Panc1 (cell line): ENCODE measurements at places on chromosomes 6 and 20. TPM values are rescaled to one million over a fixed set of nuclear protein-coding genes. Genes with fewer than 3 reads are reported as not detected.

ACSS1 gene
- total RNA-seq, result 32.2 TPM

MYB gene
- total RNA-seq, result 1.3 TPM

SPTLC3 gene
- total RNA-seq, result 0.03 TPM

TMEM244 gene
- total RNA-seq, result not detected

OPN5 gene
- total RNA-seq, result not detected

PHACTR3 gene
- total RNA-seq, result 0.10 TPM

AVP gene
- not detected for total RNA-seq

RALGAPB gene
- total RNA-seq, result 33.1 TPM

RNF217 gene
- total RNA-seq, result 37.7 TPM
